ENCODE measurements at places on chromosomes 1 and 21.

- no peak for DNase-seq
Measured at GRCh38 chr21:46457801-46458314, 833 bp upstream of the DIP2A start.

DNA sequence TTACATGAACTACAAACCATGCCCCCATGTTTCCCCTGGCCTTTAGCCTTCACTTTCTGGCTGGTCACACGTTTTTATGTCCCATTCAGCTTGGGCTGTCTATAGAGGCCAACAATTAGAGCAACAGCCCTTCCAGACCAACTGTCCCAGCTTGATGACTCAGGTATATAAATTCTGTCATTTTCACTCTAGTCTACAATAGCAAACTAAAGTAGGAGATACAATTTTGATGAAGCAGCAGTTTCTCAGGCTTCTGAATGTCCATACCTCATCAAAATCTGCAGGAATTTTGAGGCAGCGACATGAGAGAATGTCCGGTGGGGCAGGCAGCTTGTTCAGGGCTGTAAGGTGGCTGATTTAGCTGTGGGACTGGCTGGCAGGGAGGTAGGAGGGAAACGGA is 45.6 kb upstream of the VAV3 start:
- no peak for DNase-seq

DNA sequence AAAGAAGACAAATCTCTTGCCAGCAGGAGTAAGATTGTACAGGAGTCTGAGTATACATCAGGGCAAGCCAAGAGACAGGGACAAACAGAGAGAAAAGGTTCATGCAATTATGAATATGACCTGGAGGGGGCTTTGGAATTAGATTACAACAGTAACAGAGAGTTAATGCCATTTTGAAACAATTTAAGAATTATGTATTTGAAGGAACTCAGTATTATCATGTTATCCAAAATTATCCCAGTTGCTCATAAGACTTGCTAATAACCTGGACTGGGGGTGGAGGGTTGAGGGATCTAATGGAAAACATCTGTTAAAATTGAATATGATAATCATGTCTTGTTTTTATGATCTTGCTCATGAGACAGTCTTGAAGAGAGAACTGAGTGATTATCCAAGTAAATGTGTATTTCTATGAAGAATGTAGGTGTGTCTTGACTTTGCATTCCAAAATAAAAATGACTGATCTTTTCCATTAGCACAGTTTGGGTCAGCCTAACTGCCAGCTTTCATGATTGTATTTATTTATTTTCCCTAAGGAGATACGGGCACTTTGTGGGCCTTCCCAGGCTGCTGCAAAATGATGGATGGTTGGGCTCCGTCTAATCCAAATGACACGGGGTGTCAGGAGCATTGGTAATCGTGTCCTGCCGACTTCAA is 117.7 kb downstream of the ERG start:
- no peak for DNase-seq

- DNase-seq = no peak
Measured at GRCh38 chr1:64265141-64265540, 61.7 kb downstream of the UBE2U start.

DNA sequence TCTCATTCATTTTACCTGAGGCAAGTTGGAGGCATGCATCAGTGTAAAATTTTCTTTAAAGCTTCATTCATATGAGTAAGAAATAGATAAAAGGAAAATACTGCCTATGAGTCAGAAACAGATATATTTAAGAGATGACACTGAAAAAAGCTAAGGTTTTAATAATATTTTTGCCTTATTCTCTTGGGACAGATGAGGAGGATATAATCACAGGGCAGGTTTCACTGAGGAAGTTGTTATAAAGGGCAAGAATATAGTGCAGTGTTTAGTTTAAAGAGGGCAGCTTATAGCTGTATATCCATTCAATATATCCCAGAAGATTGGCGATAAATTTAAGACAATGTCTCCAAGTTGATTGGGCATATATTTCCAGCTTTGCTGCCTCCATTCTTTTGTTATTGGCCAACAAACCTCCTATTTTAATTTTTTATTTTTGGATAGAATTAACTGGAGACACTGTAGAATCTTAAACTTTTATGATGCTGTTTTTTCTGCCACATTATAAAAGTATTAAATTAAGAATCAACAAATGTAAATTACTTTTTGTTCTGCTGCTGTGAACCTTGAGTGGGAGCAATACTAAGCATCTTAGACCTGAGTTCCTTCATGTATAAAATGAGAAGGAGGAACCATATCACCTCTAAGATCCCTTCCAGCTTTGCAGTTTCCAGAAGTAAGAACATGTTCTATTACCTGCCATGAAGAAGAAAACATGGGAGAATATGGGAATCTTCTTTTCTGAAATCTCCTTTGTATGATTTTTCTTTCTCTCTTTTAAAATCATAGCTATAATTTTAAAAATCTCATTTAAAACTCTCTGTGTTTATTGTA is 171.6 kb downstream of the S1PR1 start:
- DNase-seq = no peak

DNA sequence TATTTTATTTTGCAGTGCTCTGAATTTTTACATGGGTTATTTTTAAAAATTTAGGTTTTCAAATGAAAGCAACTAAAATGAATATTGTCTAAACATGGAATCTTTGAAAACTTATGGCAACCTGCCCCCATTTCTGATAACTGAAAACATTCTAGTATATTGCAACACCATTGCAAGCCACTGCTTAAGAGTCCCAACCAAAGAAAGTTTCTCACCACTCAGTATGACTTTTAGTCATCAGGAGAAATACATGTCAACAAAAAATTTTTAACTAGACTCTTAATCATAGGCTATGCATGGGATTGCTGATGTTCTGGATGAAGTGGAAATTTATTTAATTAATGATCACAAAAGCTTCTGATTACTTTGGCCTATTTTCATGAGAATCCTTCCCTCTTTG is 112.1 kb downstream of the TNFSF18 start:
- no peak for DNase-seq

DNA sequence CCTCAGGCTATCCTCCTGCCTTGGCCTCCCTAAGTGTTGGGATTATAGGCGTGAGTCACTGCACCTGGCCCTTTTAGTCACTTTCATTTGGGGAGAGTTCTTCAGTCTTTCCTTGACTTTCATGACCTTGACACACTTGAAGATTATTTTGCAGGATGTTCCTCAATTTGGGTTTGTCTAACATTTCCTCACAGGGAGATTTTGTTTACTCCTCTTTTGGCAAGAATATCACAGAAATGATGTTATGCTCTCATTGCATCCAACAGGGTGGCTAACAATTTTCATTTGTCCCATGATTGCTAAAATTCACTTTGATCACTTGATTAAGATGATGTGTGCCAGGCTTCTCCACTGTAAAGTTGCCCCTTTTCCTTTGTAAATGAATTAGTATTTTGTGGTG is 164.0 kb downstream of the ADSS2 start:
- DNase-seq = no peak

- no peak for DNase-seq
Measured at GRCh38 chr1:42006093-42006492, 87.4 kb upstream of the HIVEP3 start.

DNA sequence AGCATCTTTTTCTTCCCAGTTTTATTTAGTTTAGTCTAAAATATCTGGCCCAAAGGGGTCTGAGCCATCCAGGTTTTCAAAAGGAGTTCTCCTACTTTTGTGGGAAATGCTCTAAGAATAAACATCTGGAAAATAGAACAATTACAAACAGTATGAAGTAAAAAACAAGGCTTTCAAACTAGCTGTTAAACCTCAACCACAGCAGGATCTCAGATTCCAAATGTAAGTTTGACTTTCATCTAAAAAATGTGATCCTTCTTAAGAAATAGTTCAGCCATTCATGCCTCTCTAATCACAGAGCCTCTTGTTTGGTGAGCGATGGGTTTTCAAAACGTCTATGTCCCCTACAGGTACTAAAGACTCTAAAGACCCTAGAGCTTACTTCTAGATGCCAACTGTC is 413.5 kb downstream of the DUSP10 start:
- DNase-seq = no peak

- DNase-seq = no peak
Measured at GRCh38 chr1:10615932-10616671, 141.4 kb downstream of the PEX14 start.

All from retinal pigment epithelial cell (primary cell).